ENCODE measurements at places on chromosomes 1 and 21. TPM values are rescaled to one million over a fixed set of nuclear protein-coding genes. Genes with fewer than 3 reads are reported as not detected.

Gene FAM72C
- total RNA-seq, result 11.8 TPM

Gene NR0B2
- total RNA-seq, result not detected

Gene MRAP
- total RNA-seq, result not detected

Gene KISS1
- not detected for total RNA-seq

Gene SAMSN1
- total RNA-seq, result 76.9 TPM

Gene LRRC71
- not detected for total RNA-seq

Gene NR5A2
- 0.13 TPM for total RNA-seq

DNA sequence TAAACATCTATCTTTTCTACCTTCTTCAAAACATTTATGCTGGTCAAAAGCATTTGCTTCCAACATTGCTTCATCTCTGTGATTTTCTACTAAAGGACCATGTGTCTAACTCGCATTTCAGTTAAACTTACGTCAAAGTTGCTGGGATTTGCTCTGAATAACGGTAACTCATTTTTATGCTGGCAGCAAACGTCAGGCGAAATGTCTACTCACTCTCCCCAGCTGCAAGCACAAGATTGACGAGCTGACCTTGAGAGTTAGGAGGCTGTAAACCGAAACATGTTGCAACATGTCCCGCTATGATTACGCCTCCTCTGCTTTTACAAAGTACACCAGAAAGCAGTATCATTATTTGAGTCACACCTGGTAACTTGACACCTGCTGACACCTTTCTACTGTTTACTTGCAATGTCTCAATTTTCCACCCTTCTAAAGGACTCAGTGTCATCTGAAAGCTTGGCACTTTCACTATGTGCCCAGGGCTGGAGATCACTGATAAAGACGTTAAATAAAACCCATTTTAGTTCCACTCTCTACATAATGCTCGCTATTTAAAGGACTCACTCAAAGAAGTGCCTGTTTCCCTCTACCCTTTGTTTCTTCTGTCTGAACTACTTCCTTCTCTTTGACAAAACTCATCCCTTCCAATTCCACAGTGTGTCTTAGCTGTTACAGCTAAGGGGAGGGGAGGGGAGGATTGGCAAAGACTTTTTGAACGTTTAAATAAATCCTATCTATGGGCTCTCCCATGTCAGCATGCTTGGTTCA is 111.9 kb downstream of the PTPN14 start:
- peak; percentile 86 for ATAC-seq

- no peak for ATAC-seq
These were observed 47.7 kb upstream of the PPM1J start for GRCh38 chr1:112762541-112763500.

DNA sequence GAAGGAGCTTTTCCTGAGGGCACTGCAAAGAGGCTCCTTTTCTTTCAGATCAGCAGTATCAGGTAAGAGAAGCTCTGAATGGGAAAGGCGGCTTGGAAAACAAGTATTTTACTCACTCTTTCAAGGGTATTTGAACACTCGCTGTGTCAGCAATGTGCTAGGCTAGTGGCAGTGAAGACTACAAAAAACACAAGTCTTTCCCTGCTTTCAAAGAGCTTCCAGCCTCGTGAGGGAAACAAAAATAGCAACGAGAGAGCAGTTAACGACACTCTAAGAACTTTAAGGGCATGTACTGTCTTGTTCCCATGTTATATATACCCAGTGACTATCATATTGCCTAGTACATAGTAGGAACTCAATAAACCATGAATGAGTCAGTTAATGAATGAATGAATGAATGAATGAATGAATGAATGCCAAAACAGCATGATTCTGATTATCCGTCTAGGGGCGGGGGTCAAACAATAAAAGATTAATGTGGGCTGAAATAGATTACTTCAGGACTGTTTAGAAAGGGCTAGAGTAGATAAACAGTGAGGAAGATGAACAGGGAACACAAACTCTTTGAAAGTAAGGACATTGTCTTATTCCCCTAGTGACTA is 14.2 kb upstream of the MCOLN3 start:
- ATAC-seq, result no peak

DNA sequence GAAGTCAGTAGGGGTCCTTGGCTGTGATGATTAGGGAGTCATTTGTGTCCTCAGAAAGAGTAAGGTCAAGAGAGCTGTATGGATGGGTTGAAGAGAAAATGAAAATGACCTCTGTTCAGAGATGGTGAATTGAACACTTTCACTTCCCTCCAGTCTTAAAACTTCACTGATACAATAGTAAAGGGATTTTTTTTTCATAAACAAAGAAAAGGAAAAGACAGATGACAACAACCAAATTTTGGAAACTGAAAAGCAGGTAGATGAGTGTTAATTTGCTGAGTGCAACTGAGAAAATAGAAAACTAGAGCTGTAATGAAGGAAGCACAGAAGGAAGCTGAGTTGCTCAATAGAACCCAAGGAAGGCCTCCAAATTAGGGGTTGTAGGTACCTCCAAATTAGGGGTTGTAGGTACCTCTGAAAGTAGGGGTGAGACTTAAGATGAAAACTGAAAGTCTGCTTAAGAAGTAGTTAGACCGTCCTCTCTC is 14.8 kb upstream of the S1PR1 start:
- peak; percentile 74 for ATAC-seq

- peak; percentile 21 for ATAC-seq
These were observed 6.0 kb downstream of the RGS2 start for GRCh38 chr1:192814805-192815204.

DNA sequence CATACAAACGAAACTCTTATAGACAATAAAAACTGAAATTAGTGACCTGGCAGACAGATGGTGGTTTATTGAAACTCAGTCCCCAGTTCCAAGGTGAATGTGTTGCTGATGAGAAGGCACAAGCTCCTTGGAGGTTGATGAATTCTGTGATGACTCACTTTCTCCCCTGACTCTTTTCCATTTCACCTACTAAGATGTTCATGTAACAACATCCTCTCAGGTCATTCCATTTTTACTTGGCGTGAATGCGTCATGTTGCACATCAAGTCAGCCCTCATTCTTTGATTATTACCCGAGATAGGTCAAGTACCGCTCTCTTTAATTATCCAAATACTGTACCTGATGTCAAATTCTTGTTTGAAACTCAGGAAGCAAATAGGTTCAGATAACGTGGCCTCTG is 10.1 kb upstream of the IL10RB start:
- ATAC-seq, result peak; percentile 85

GRCh38 chr1:109488201-109488600 is 4.5 kb downstream of the ATXN7L2 start:
- ATAC-seq, result no peak

DNA sequence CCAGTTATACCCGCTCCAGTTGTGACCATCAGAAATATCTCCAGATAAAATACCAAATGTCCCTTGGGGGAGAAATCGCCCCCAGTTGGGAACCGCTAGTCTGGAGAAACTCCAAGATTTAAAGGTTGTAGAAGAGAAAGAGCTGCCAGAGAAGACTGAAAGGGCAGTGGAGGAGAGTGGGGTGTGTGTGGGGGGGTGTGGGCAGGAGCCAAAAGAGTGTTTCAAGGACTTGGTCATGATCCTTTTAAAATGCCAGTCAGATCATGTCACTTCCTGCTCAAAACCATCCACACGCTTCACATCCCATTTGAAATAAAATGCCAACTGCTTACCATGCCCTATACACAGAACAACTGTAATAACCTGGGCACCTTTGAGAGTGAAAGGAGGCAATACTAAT is 3.4 kb upstream of the HEYL start:
- ATAC-seq, result no peak

GRCh38 chr1:84570436-84571149 is 3.6 kb downstream of the CTBS start:
- no peak for ATAC-seq

GRCh38 chr1:170426596-170426995 is 105.4 kb upstream of the GORAB start:
- no peak for ATAC-seq

DNA sequence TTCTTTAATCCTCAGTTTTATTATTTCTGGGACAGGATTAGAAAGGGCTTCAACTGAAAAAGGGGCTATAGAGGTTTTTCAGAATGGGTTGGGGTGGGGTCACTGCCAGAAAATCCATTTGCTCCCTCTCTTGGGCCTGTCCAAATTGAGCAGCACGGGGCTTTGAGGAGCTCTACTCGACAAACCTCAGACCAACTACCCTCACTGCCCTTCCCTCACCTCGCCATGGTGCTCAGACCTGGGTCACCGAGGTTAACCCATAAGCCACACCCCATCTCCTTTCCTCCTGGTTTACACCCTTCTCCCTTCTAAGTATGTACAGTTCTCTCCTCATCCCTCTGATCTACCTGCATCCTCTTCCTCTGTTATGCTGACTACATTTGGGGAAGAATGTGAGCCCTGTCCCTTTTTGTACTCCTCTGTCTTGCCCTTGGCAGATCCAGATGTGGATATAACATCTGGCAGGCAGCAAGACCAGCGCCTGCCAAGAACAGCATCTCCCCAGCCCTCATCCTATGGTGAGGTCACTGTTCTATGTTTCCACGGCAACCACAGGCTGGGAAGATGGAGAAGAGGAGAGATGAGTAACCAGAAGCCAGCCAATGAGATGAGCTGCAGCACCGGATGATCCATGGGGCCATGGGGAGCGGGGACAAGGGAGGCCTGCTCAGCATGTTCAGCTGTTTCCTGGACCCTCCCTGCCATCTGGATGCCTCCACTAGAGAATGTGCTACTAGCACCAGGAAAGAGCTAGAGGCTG is 3.7 kb upstream of the FABP3 start:
- ATAC-seq, result no peak

DNA sequence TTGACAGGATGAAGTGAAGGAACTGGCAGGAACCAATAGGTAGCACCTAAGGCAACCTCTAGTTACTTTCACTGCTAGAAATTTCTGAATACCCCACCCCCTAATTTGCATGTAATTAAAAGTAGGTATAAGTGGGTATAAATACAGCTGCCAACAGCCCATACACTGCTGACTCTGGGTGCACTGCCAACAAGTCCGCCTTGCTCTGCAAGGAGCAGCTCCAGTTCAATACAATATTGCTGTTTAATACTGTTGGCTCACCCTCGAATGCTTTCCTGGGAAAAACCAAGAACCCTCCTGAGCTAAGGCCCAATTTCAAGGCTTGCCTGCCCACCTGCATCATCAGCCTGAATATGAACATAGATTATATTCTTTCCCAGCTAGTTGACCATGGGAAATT is 981.9 kb downstream of the ADGRL2 start:
- no peak for ATAC-seq

DNA sequence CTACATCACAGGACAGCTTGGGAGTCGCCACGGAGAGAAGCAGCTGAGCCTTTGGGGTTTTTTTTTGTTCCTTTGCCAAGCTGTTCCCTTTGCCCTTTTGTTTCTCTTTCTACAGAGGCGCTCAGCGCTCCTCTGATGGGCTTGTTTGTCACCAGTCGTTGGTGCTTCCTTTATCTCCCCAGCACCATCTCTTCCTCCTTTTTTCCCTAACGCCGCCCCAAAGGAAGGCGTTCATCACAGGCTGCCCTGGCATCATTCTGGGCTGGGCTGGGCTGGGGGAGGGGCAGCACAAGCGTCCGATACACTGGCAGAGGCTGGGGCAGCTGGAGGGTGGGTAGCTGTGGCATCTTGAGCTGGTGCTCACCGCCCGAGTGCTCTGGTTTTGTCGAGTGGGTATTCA is 10.5 kb downstream of the IGSF21 start:
- ATAC-seq, result no peak

DNA sequence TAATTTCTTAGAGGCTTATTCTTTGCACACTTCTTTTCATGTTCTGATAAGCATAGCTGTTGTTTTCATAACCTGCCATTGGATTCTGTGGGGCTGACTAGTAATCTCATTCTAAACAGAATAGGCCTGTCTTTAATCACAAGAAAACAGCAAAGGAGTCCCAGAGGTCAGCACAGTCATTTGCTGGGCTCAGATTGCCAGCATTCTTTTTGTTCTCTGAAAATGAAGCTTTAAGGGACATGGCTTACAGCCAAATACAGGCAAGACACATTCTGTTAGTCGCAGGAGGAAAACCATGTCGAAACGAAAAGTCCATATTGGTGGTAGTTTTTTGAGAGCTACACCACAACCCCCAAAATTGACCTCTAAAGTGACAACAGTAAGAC is 75.0 kb downstream of the MRPS6 start:
- no peak for ATAC-seq

DNA sequence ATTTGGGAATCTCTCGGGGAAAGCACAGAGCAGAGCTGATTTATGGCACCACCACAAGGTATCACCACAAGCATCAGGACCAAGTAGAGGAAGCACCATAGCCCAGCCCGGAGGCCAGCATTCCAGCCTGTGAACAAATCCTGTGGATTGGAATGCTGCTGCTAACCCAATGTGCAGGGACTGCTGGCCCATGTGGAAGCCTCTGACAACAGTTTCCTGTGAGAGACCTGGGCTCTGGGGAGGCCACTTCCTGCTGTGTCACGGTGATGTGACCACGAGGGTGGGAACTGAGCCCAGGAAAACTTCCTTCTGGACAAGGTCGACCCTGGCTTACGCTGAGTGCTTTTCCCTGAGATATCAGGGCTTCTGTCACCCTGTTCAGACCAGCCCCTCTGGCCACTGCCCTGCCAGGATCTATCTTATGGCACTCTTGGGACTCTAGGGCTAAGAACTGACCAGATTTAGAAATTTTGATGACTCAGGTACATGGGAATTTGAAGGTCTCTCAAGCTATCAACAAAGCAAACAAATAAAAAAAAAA is 88.3 kb upstream of the NGF start:
- ATAC-seq, result no peak

GRCh38 chr1:32494196-32494595 is 29.3 kb downstream of the ZBTB8B start:
- no peak for ATAC-seq

DNA sequence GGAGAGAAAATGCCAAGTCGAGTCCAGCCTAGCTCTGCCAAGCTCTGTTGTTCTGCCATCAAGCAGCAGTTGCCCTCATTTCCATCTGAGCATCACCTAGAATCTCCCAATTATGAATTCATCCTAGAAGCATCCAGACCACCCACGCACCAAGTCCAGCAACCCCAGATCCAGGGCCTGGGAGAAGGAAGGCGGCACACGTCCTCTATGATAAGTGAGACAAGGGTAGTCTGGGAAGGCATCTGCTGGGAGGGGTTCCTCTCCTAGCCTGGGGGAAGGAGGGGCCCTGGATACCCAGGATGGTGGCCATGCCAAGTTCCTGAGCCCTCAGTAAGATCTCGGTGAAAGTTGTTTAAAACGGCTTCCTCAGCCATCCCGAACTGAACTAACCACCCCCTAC is 70.7 kb downstream of the VWA5B1 start:
- ATAC-seq, result no peak

DNA sequence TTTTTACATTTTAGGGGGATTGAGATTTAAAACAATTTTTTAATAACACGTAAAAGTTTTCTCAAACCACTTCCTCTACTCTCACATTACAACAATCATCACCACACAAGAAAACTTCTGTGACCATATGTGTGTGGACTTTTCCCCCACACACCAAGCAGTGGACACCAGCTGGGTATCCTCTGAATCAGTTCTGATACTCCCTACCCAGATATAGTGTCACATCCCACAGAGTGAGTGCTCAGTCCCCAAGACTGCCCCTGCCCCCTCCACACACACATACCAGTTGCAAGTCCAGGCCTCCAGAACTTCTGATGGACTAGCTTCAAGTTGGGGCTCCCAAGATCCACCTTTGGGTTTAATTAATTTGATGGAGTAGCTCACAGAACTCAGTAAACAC is 53.3 kb upstream of the QSOX1 start:
- no peak for ATAC-seq

- ATAC-seq, result no peak
These were observed 292.9 kb downstream of the PLPP3 start for GRCh38 chr1:56286506-56286905.

Data from activated T-helper 17 cell treated with anti-CD3 and anti-CD28 coated beads, Interleukin-2, amount 50 U/mL, for 72 hours (primary cell).